ENCODE measurements at places on chromosomes 5 and 9.

GRCh38 chr5:108937221-108937620, 189.5 kb downstream of the FER start:
- no peak for DNase-seq

- no peak for DNase-seq
Observed at GRCh38 chr9:6884990-6885389, 127.2 kb downstream of the KDM4C start.

GRCh38 chr5:59187857-59188256, 605.0 kb downstream of the RAB3C start:
- DNase-seq, result no peak

GRCh38 chr9:10863476-10863875, 250.7 kb upstream of the PTPRD start:
- DNase-seq, result no peak

GRCh38 chr9:6219040-6219439, 3.4 kb downstream of the IL33 start:
- DNase-seq, result no peak

DNA sequence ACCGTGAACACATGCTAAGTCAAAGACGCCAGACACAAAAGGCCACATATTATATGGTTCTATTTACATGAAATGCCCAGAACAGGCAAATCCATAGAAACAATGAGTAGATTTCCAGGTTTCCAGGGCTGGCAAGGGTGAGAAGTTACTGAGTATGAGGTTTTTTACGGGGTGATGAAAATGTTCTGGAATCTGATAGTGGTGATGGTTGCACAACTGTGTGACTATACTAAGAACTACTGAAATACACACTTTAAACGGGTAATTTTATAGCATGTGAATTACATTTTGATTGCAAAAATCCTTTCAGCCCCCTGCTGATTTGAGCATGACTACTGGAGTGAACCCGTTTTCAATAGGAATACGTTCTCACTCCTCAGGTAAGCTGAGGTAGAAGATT, 46.7 kb upstream of the TBC1D9B start:
- DNase-seq, result no peak

DNA sequence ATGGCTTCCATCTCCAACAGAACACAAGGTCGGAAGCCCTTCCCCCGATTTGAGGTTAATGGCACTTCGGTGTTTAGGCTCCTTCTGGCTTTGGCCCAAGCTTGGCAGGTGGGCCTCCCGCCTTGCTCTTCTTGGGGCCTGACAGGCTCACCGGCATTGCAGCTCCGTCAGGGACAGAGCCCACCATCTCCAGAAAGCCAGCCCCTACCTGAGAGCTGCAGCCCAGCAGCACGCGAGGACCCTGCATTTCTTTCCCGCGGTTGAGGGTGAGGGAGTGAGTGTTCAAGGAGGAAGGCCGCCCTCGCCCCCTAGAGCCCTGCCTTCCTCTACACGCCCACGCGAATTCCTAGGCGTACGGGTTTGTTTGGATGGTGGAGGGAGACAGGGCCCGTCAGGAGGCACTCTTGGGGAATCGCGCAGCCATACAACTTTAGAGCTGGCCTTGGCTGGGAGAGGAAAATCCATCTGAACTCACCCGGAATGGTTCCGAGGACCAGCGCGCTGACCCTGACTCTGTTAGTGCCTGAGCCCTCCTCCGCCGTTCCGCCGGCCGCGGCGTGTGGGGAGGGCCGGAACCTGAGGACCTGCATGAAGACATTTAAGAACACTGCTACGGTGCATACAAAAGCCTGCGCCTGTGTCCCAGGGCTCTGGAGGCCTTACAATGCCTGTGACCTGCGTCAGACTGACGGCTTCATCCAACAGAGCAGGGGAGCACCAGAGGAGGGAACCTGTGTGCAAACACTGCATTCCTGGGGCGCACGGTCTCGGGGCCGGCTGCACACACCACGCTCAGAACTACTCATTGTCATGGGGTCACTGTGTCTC, 73.8 kb downstream of the MRPL36 start:
- no peak for DNase-seq

DNA sequence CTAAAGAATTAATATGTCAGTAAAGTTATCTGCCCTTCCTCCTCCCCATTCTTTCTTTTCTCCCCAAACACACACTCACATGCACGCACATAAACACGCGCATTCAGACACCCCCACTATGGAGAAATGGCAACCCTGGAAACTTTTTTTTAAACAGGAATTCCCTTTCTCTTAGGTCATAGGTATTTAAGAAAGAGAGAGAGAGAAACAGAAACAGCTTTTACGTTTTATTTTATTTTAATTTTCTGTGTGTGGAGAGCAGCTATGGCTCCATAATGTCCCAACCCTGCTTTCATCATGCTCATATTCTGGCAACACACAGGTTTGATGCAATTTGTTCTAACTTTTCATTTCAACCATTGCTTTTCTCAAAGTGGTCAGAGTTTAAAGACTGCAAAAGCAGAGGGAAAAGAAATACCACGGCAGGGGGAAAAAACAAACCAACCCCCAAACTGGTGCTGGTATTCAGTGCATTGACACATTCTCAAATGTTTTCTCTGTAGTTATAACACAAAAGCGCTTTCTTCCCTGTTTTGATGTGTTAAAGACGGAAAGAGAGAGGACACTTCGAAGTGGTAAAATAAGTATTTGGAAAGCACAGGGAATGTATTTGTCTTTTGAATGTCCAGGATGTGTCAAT, 126.0 kb upstream of the TMEM161B start:
- no peak for DNase-seq

GRCh38 chr5:50547303-50547702, 106.2 kb upstream of the EMB start:
- no peak for DNase-seq

Data from NCI-H1417 treated with DMSO at 0.1 percent for 48 hours (cell line).